ENCODE measurements at places on chromosomes 7 and 10.

GRCh38 chr7:107856806-107857540 lies 34.0 kb upstream of the DLD start:
- DNase-seq = no peak

GRCh38 chr10:124482236-124482800 lies 20.7 kb downstream of the LHPP start:
- DNase-seq = no peak

DNA sequence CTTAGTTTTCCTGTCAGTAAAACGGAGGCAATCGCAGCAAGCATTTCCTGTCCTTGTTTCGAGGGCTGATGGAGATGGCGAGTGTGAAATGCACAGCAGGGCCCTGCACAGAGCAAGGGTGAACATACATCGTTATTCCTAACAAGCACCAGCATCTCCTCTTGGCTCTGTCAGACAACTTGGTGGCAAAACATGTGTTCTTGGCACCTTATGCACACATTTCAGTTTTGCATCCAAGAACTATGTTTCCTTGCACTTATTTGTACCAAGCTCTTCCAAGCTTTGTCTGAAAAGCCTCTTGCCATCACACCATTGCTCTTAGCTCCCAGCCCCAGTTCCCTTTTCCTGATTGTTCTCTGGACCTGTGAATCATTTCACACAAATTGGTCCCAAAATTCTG lies 132.9 kb upstream of the GRB10 start:
- no peak for DNase-seq

- no peak for DNase-seq
Observed at GRCh38 chr7:178444-178843, 13.9 kb upstream of the FAM20C start.

DNA sequence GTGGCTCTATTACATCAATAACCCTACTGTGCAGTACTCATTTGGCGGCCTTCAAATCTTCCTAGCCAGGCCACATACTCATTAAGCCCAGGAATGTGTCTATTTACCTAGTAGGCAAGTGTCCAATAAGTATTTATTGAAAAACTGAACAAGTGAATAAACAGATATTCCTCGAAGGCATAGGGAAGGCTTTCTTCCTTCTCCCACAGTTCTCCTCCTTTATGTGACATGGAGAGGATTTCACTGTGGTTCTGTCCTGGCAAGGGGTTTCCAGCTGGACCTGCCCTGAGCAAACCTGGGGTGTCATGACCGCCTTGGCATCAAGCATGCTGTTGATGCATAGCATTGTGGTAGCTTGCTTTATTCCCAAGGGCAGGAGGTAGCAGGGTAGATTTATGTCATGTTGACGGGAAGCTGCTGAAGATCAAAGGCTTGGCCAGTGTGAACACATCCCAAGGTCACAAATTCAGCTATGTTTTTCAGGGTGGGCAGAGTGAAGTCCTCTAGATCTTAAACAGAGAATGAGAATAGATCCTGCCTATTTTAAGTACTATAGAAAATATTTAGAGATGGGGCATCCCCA lies 195.1 kb downstream of the INHBA start:
- no peak for DNase-seq

- no peak for DNase-seq
Observed at GRCh38 chr10:60212195-60212594, 177.5 kb downstream of the ANK3 start.

Data from stimulated activated CD8-positive, alpha-beta memory T cell treated with anti-CD3 and anti-CD28 coated beads, Interleukin-4, amount 100 ng/mL, for 4 hours (primary cell).